ENCODE measurements at places on chromosomes 12 and 14. TPM values are rescaled to one million over a fixed set of nuclear protein-coding genes. Genes with fewer than 3 reads are reported as not detected.

Gene CPNE8
- 3.3 TPM for total RNA-seq

Gene RNFT2
- 0.63 TPM for total RNA-seq

Gene PARPBP
- total RNA-seq = 4.3 TPM

Gene OTOGL
- 0.43 TPM for total RNA-seq

Gene FOXG1
- 0.79 TPM for total RNA-seq

Gene ORMDL2
- total RNA-seq = 20.8 TPM

Gene NCOR2
- total RNA-seq = 24.4 TPM

Gene CLEC4D
- total RNA-seq = not detected

Gene CCDC184
- total RNA-seq = 0.32 TPM

Gene CGRRF1
- 10.9 TPM for total RNA-seq

Gene LRRK2
- total RNA-seq = 11.0 TPM

Gene RAD9B
- total RNA-seq = 0.69 TPM

Gene ASIC1
- 3.7 TPM for total RNA-seq

Gene ERBB3
- 0.94 TPM for total RNA-seq

Gene PUS7L
- total RNA-seq = 18.0 TPM

Gene EXOC5
- 21.4 TPM for total RNA-seq

Gene KRT78
- not detected for total RNA-seq

Gene KLRG1
- 0.34 TPM for total RNA-seq

Gene RERG
- total RNA-seq = not detected

Gene GPRC5D
- total RNA-seq = not detected

Gene NFATC4
- 97.9 TPM for total RNA-seq

Gene WNT1
- not detected for total RNA-seq

Gene OTUB2
- total RNA-seq = 1.6 TPM

Gene KRT83
- not detected for total RNA-seq

Gene LMO3
- total RNA-seq = 2.4 TPM

Gene CNTN1
- total RNA-seq = 0.63 TPM

Gene ALKBH1
- 6.4 TPM for total RNA-seq

Gene SDS
- 0.16 TPM for total RNA-seq

Gene C12orf54
- not detected for total RNA-seq

Gene PLEKHG7
- total RNA-seq = not detected

Gene FGD6
- 4.7 TPM for total RNA-seq

Gene TSPAN8
- not detected for total RNA-seq

Gene FAM181A
- not detected for total RNA-seq

Gene DDX55
- total RNA-seq = 12.6 TPM

Gene ACOT4
- 0.32 TPM for total RNA-seq

Gene GLIPR1L2
- total RNA-seq = 0.77 TPM

Gene EIF2S3B
- total RNA-seq = 0.34 TPM

Gene PLA2G1B
- 0.17 TPM for total RNA-seq

Gene FZD10
- not detected for total RNA-seq
